Kidney (tissue), 22 donors: ENCODE measurements at places on chromosomes 2 and 18. TPM values are rescaled to one million over a fixed set of nuclear protein-coding genes. Genes with fewer than 3 reads are reported as not detected.

SALL3 gene
- total RNA-seq: 2.0 TPM

CHPF gene
- 59.5 TPM for total RNA-seq

FAM237A gene
- not detected for total RNA-seq

UGP2 gene
- total RNA-seq: 140 TPM

GLI2 gene
- total RNA-seq: 3.7 TPM

DHX57 gene
- total RNA-seq: 20.7 TPM

DNA sequence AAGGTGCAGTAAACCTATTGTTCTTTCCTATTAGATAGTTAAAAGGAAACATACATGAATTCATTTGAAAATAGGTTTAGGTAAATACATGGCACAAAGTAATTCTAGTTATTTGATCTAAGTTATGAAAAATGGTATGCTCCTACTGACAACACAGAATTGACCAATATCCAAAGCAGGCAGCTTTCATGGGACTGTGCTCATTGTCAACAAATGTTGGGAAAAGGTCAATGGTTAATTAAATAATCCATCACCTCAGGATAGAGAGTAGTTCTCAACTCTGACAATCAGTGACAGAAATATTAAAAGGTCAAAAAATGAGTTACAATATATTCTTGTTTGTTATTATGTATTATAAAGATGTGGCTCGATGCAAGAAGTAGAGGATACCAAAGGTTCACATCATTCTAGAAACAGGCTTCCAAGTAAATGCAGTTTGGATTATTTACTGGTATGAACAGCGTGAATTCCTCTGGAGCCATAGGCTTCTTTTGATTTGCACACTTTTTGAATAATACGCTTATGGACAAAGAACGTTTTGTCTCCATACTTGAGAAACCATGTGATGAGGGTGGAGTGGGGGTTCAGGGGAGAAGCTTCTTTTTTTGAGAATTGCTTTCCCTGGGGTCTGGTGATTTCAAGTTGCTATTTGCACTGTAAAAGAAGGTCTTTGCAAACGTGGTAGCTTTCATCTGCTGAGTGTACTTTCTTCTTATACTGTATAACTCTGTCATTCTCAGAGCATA lies 422.0 kb upstream of the ZEB2 start:
- H3K36me3 ChIP-seq: no peaks in the 10 kb centered on the region
- H3K27ac ChIP-seq: no peak overlapping the region
- no peaks in the 10 kb centered on the region for H3K27me3 ChIP-seq
- H3K4me1 ChIP-seq: no peaks in the 10 kb centered on the region
- DNase-seq: no peak

DNA sequence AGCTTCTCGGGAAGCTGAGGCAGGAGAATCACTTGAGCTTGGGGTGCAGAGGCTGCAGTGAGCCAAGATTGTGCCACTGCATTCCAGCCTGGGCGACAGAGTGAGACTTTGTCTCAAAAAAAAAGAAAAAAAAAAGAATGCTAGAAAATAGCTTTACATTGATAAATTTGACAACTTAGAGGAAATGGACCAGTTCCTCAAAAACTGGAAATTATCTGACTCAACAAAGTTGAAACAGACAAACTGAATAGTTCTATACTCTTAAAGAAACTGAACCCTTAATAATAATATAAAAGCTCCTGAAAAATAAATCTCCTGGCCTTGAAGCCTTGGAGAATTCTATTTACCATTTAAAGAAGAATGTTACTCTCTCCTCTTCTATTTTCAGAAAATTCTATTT lies 151.0 kb upstream of the BCL2L11 start:
- no peak overlapping the region for H3K4me3 ChIP-seq
- H3K4me1 ChIP-seq: no peaks in the 10 kb centered on the region
- no peaks in the 10 kb centered on the region for H3K27me3 ChIP-seq
- no peak overlapping the region for H3K27ac ChIP-seq

- H3K4me3 ChIP-seq: no peak overlapping the region
- no peaks in the 10 kb centered on the region for H3K27me3 ChIP-seq
- H3K36me3 ChIP-seq: no peaks in the 10 kb centered on the region
- no peak for DNase-seq
Measured at GRCh38 chr2:204795156-204795555, 249.9 kb downstream of the PARD3B start.

GRCh38 chr2:44107974-44108373 lies 60.7 kb upstream of the PPM1B start:
- H3K27me3 ChIP-seq: no peaks in the 10 kb centered on the region
- no peaks in the 10 kb centered on the region for H3K36me3 ChIP-seq
- no peak for DNase-seq
- H3K27ac ChIP-seq: no peak overlapping the region

- H3K27me3 ChIP-seq: no peaks in the 10 kb centered on the region
- no peak for DNase-seq
- H3K36me3 ChIP-seq: no peaks in the 10 kb centered on the region
- no peaks in the 10 kb centered on the region for H3K4me1 ChIP-seq
- no peak overlapping the region for H3K4me3 ChIP-seq
- H3K27ac ChIP-seq: no peak overlapping the region
Measured at GRCh38 chr2:226132323-226133215, 667.1 kb downstream of the IRS1 start.

GRCh38 chr18:3156325-3156640 lies 63.5 kb downstream of the MYOM1 start:
- H3K27ac ChIP-seq: peak overlapping the region; percentile 89
- DNase-seq: no peak
- no peaks in the 10 kb centered on the region for H3K27me3 ChIP-seq

- no peak overlapping the region for H3K27ac ChIP-seq
- H3K36me3 ChIP-seq: no peaks in the 10 kb centered on the region
- no peak for DNase-seq
- peaks cover 5% of the 10 kb centered on the region for H3K4me1 ChIP-seq
Measured at GRCh38 chr2:120531863-120532600, 186.1 kb downstream of the INHBB start.

DNA sequence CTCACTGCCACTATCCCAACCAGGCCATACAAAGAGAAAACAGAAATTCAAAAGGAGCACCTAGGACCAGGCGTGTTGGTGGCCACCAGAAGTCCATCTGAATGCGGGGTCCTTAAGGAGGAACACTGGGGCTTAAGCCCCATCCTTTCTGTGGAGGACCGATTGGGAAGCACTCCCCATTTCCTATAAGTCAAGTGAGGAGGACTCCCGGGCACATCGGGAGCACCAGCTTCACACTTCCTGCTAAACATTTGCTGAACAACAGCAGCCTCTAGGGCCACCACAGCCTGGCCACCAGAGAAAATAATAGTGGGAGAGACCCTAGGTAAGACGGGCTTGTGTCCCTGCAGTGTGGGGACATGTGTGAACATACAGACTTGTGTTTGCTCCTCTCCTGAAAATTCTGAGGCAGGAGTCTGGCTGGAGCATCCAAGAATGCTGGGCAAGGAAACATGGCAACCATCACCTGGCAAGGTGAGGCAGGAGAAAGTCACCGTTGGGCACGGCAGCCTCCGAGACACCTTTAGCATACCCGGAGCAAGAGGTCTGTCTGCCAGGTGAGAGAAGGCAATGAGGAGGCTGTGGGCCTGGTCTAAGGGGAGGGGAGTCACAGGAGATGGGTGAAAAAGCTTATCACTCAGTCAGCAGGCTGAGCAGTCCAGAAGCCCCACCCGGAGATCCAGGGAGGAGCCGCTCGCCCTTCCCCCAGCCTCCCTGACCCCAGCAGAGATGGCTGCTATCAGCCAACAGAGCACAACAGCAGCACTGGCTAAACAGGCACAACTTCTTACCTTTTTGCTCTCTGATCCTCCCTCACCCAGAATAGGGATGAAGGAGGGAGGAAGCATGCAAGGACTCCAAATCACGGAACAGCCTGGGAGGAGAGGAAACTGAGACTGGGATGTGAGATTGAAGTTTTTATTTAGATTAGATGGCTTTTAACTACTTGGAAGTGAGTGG lies 282.3 kb downstream of the EIPR1 start:
- H3K27me3 ChIP-seq: no peaks in the 10 kb centered on the region
- H3K4me1 ChIP-seq: no peaks in the 10 kb centered on the region
- no peak overlapping the region for H3K27ac ChIP-seq
- H3K4me3 ChIP-seq: no peak overlapping the region
- no peak for DNase-seq

GRCh38 chr2:16777123-16777870 lies 111.7 kb upstream of the CYRIA start:
- no peaks in the 10 kb centered on the region for H3K27me3 ChIP-seq
- no peak overlapping the region for H3K27ac ChIP-seq
- H3K4me1 ChIP-seq: no peaks in the 10 kb centered on the region
- H3K36me3 ChIP-seq: no peaks in the 10 kb centered on the region
- DNase-seq: no peak

- no peaks in the 10 kb centered on the region for H3K27me3 ChIP-seq
- peak; percentile 47 for DNase-seq
- H3K36me3 ChIP-seq: peaks cover 5% of the 10 kb centered on the region
- H3K4me1 ChIP-seq: no peaks in the 10 kb centered on the region
Measured at GRCh38 chr2:135874777-135875365, 1.4 kb downstream of the MCM6 start.

GRCh38 chr2:207167099-207167923 lies 1.6 kb upstream of the KLF7 start:
- no peaks in the 10 kb centered on the region for H3K36me3 ChIP-seq
- peak overlapping the region; percentile 100 for H3K27ac ChIP-seq
- H3K4me3 ChIP-seq: peak overlapping the region; percentile 71
- H3K27me3 ChIP-seq: no peaks in the 10 kb centered on the region
- no peak for DNase-seq

DNA sequence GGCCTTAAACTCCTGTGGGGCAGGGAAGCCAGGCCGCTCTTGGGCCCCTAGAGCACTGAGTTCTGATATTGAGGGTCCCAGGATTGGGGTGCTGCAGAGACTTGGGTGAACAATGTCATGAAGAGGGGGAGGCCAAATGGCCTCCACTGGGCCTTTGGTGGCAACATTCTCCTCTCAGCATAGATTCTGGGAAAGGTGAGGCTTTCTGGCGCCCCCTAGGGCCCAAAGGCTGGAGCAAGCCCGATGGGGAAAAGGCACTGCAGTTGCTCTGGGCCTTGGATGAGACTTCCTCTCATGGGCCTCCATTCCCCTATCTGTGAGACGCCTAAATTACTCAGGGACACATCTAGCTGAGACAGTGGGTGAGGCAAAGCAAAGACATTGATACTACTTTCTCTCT lies 84.8 kb downstream of the ACAA2 start:
- peak; percentile 53 for DNase-seq
- H3K4me1 ChIP-seq: no peaks in the 10 kb centered on the region
- no peaks in the 10 kb centered on the region for H3K36me3 ChIP-seq
- H3K27me3 ChIP-seq: no peaks in the 10 kb centered on the region
- H3K4me3 ChIP-seq: no peak overlapping the region

- DNase-seq: no peak
- peaks cover 2% of the 10 kb centered on the region for H3K36me3 ChIP-seq
- H3K27ac ChIP-seq: no peak overlapping the region
- no peaks in the 10 kb centered on the region for H3K4me1 ChIP-seq
Measured at GRCh38 chr18:36179562-36180355, 7.5 kb upstream of the MOCOS start.

GRCh38 chr2:37657471-37657870 lies 14.0 kb downstream of the CDC42EP3 start:
- peaks cover 14% of the 10 kb centered on the region for H3K4me1 ChIP-seq
- peak overlapping the region; percentile 45 for H3K27ac ChIP-seq
- no peak overlapping the region for H3K4me3 ChIP-seq
- DNase-seq: no peak

GRCh38 chr18:79413025-79413424 lies 17.3 kb downstream of the NFATC1 start:
- no peaks in the 10 kb centered on the region for H3K36me3 ChIP-seq
- no peaks in the 10 kb centered on the region for H3K4me1 ChIP-seq
- H3K4me3 ChIP-seq: no peak overlapping the region
- H3K27ac ChIP-seq: no peak overlapping the region
- DNase-seq: peak; percentile 34

DNA sequence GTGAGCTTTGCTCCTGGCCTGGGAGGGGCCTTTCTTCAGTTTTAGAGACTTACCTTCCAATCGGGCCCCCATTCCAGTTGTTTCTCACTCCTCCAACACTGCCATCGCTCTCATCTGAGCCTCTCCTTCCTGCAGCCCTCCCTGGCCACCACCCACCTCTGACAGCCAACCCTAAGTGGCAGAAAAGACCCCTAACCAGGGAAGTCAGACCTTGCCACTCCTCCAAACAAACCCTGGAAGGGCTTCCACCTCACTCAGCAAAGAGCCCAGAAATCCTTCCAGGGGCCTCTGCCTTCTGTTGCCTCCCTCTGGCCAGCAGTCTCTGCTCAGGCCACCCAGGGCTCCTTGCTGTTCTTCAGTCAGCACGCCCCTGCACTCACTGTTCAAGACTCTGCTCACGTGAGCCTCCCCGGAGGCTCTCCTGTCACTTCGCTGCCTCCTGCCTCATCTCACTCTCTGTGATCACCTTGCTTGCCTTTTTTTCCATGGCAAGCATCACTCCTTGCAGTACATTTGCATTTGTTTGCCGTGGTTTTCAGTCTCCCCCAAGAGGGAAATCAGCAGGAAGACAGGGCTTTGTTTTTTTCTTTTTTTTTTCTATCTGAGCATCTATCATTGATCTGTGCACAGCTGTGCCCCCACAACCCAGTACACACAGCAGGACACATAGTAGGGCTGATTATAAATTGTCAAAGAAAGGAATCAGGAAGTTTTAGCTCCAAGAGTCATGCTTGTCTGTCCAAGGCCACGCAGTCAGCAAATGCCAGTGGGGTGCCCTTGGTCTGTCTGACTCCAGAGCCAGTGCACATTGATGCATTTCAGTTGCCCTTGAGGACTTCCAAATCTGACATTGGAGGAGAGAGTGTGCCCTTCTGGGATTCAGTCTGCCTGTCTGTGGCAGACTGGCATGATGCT lies 83.9 kb downstream of the INHBB start:
- H3K4me1 ChIP-seq: no peaks in the 10 kb centered on the region
- H3K27me3 ChIP-seq: no peaks in the 10 kb centered on the region
- no peak for DNase-seq
- no peak overlapping the region for H3K4me3 ChIP-seq

- no peaks in the 10 kb centered on the region for H3K4me1 ChIP-seq
- no peak overlapping the region for H3K4me3 ChIP-seq
- no peak for DNase-seq
- H3K27me3 ChIP-seq: no peaks in the 10 kb centered on the region
- no peak overlapping the region for H3K27ac ChIP-seq
Measured at GRCh38 chr2:169667583-169667982, 26.6 kb downstream of the CFAP210 start.

- no peak for DNase-seq
- H3K4me1 ChIP-seq: no peaks in the 10 kb centered on the region
- H3K4me3 ChIP-seq: no peak overlapping the region
- H3K27ac ChIP-seq: no peak overlapping the region
- H3K36me3 ChIP-seq: no peaks in the 10 kb centered on the region
Measured at GRCh38 chr2:78775291-78775690, 250.2 kb upstream of the REG3G start.
